Activated CD8-positive, alpha-beta T cell treated with anti-CD3 and anti-CD28 coated beads, Interleukin-2, amount 10 ng/mL, durations not matched to agents 7 days and 5 days (primary cell): ENCODE measurements at places on chromosomes 16 and 17. TPM values are rescaled to one million over a fixed set of nuclear protein-coding genes. Genes with fewer than 3 reads are reported as not detected.

Gene SDR42E2
- total RNA-seq: not detected

Gene RNF222
- 0.29 TPM for total RNA-seq

Gene SLC9A5
- total RNA-seq: 4.1 TPM

Gene TRAPPC1
- total RNA-seq: 248 TPM

Gene HBQ1
- not detected for total RNA-seq

Gene ABHD15
- total RNA-seq: 21.1 TPM

Gene ABCC1
- total RNA-seq: 46.9 TPM

Gene TAT
- not detected for total RNA-seq

Gene ORC6
- 48.1 TPM for total RNA-seq

Gene TXNDC17
- 94.7 TPM for total RNA-seq
